CD8-positive, alpha-beta memory T cell (primary cell): ENCODE measurements at places on chromosomes 16 and 17.

GRCh38 chr17:57762452-57763395 lies 17.6 kb upstream of the CCDC182 start:
- no peak for DNase-seq

GRCh38 chr17:40060887-40061608 lies 1.7 kb upstream of the THRA start:
- DNase-seq: no peak

GRCh38 chr16:89104930-89105571 lies 11.4 kb downstream of the ACSF3 start:
- DNase-seq: no peak

DNA sequence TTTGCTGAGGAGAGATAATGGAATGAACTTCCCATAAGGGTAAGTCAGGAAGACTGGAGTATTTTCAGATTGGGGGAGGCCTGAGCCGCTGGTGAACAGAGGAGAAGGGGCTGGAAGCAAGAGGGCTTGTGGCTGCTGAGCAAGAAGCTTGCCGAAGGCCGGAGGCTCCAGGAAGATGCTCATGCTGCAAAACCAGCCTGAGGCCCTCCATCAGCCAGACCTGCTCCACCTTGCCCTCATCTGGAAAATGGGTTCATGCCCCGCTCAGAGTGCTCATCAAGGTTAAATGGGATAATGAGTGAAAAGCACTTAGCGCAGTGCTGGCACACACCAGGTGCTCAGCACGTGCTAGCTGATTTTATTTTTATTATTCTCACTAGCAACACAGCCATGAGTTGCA lies 5.5 kb upstream of the ASGR1 start:
- no peak for DNase-seq
